Activated CD4-positive, alpha-beta T cell treated with anti-CD3 and anti-CD28 coated beads for 36 hours (primary cell): ENCODE measurements at places on chromosomes 13 and 19. TPM values are rescaled to one million over a fixed set of nuclear protein-coding genes. Genes with fewer than 3 reads are reported as not detected.

DNA sequence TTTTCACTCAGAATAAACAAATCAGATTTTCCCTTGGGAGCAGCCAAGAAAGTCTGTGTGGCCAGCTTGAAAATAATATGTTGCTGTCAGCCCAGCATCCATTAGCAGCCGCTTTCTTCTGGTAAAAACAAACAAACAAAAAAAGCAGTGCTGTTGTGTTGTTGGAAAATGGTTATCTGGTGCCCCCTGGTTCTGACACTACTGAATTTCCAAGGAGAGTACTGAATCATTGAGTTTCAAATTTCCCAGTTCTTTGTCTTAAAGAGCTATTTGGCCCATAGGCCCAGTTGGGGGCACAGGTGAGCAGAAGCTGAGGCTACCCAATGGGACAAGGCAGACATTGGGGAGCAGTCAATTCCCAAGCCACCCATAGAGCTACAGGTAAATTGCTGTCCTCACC, 995.9 kb downstream of the UQCRFS1 start:
- H3K27ac ChIP-seq, result no peak overlapping the region
- DNase-seq, result no peak
- H3K4me1 ChIP-seq, result no peaks in the 10 kb centered on the region
- H3K4me3 ChIP-seq, result no peak overlapping the region
- H3K27me3 ChIP-seq, result no peaks in the 10 kb centered on the region

TBXA2R gene
- total RNA-seq, result 0.72 TPM

GRCh38 chr13:101415358-101416174, 742 bp downstream of the NALCN start:
- H3K27ac ChIP-seq, result no peak overlapping the region
- H3K27me3 ChIP-seq, result peaks cover 35% of the 10 kb centered on the region
- peaks cover 2% of the 10 kb centered on the region for H3K4me1 ChIP-seq

- DNase-seq, result no peak
- H3K36me3 ChIP-seq, result no peaks in the 10 kb centered on the region
- no peak overlapping the region for H3K4me3 ChIP-seq
- no peaks in the 10 kb centered on the region for H3K4me1 ChIP-seq
These were observed 121.1 kb upstream of the SPRY2 start for GRCh38 chr13:80462037-80462436.

DNA sequence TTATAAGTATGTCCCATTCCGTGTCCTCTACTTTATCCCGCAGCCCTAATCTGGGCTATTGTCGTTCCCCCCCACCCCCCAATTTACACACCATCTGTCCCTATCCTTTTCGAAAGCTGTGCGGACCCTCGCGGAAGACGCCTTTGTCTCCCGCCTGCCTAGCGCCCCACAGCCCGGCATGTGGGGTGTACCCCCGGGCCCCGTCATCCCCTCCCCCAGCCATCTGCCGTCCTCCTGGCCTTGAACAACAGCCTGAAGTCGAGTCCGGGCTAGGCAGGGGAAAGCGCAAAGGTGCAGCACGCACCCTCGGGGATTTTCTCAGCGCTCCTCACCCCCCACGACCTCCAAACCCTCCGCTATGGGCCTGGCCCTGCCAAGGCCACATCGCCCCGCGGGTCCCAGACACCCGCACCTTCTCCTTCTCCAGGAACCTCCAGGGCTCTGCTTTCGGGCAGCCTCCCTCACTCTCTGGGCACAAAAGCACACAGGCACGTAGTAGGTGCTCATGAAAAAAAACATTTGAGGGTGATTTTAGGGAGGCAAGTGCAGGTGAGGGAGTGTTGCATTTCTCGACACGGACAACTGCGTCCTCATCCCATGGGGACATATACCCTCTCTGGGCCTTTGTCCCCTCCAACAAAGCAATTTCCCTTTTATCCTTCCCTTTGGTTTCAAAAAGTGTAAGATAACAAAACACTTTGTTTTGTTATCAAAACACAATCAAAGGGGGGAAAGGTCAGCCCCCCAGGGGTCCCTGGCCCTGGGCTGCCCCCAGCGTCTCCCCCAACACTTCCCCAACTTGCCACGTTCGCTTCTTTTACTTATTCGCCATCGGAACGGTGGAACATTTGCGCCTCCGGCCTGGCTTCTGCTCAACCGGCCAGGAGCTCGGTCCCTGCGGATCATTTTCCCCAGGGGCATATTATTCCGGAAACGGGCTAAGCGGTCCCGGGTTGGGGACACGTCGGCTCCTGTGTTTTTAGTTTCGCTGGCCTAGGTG, 16.4 kb downstream of the CCDC124 start:
- peaks cover 45% of the 10 kb centered on the region for H3K27me3 ChIP-seq
- H3K36me3 ChIP-seq, result peaks cover 2% of the 10 kb centered on the region
- H3K4me3 ChIP-seq, result peak overlapping the region; percentile 60
- peak overlapping the region; percentile 53 for H3K27ac ChIP-seq
- DNase-seq, result peak; percentile 58

LILRB3 gene
- total RNA-seq, result not detected

GRCh38 chr13:113996912-113997745, 23.3 kb upstream of the C13orf46 start:
- peaks cover 27% of the 10 kb centered on the region for H3K36me3 ChIP-seq
- H3K27ac ChIP-seq, result no peak overlapping the region
- DNase-seq, result no peak
- H3K4me1 ChIP-seq, result no peaks in the 10 kb centered on the region

ZNF99 gene
- total RNA-seq, result not detected

DNA sequence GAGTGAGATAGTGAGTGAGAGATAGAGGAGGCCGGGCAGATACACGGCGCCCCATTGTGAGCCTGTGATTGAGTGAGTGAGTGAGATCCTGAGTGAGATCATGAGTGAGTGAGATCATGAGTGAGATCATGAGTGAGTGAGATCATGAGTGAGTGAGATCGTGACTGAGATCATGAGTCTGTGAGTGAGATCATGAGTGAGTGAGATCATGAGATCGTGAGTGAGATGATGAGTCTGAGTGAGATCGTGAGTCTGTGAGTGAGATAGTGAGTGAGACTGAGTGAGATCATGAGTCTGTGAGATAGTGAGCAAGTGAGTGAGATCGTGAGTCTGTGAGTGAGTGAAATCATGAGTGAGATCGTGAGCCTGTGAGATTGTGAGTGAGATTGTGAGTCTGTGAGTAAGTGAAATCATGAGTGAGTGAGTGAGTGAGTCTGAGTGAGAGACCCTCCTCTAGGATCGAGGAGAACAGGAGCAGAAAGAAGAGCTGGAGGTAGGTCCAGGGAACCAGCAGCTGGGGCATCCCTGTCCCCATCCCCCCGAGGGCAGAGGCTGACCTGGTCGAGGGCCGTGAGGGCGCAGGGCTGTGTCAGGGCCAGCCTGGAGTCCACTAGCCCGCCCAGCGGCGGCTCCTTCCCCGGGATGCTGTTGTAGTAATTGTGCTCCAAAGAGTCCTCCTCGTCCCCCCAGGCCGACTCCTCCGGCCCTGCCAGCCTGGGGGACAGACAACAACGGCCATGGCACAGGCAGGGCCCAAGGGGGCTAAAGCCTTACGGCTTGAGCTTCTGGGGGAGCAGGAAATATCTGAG, 25.4 kb upstream of the C2CD4C start:
- DNase-seq, result no peak
- H3K36me3 ChIP-seq, result no peaks in the 10 kb centered on the region
- no peak overlapping the region for H3K4me3 ChIP-seq
- H3K27ac ChIP-seq, result no peak overlapping the region
- no peaks in the 10 kb centered on the region for H3K4me1 ChIP-seq

MBD3L2 gene
- not detected for total RNA-seq

- DNase-seq, result no peak
- no peak overlapping the region for H3K27ac ChIP-seq
- H3K27me3 ChIP-seq, result no peaks in the 10 kb centered on the region
These were observed 1971.4 kb downstream of the OLFM4 start for GRCh38 chr13:55000043-55000442.

DNA sequence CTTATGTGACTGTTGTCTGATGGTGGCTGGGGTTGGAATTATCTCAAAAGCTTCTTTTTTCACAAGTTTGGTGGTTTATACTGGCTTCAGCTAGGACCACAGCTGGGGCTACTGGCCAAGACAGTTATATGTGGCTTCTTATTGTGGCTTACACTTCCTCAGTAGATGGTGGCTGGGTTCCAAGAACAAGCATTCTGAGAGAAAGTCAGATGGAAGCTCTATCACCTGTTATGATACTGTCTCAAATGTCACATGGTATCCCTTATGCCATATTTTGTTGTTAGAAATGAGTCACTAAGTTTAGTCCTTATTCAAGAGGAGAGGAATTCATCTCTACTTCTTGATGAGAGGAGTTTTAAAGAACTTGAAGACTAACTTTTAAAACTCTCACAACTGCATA, 41.6 kb downstream of the NDFIP2 start:
- H3K27me3 ChIP-seq, result no peaks in the 10 kb centered on the region
- peaks cover 22% of the 10 kb centered on the region for H3K36me3 ChIP-seq
- H3K4me1 ChIP-seq, result peaks cover 26% of the 10 kb centered on the region

AKAP8 gene
- total RNA-seq, result 47.9 TPM

DNA sequence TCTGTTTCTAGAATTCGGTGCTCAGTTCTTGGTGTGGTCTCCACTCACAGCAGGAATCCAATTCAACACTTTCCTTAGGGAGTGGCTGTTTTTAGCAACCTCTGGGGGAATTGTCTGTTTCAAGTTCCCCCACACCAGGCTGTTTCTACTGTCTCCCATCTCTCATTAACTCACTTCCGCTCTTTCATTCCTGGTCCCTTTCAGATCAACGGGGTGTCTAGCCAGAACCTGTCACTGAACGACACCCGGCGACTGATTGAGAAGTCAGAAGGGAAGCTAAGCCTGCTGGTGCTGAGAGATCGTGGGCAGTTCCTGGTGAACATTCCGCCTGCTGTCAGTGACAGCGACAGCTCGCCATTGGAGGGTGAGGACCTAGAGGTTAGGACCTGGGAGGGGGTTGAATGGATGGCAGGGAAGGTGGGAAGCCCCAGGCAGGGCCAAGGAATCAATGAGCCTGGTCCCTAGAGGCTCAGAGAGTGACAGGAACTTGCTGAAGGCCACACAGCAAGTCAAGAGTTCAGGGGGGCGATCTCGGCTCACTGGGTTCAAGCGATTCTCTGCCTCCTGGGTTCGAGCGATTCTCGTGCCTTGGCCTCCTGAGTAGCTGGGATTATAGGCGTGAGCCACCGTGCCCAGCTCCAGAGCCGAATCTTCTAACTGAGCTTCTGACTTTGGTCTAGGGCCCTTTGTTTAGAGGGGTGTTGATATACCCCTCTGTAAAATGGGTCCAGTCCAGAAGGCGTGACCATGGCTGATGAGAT, 25.5 kb downstream of the TJP3 start:
- H3K36me3 ChIP-seq, result peaks cover 1% of the 10 kb centered on the region
- no peak overlapping the region for H3K4me3 ChIP-seq
- no peak overlapping the region for H3K27ac ChIP-seq
- no peaks in the 10 kb centered on the region for H3K27me3 ChIP-seq
- peaks cover 4% of the 10 kb centered on the region for H3K4me1 ChIP-seq

GRCh38 chr13:109730812-109731335, 55.5 kb downstream of the IRS2 start:
- H3K4me3 ChIP-seq, result no peak overlapping the region
- H3K27ac ChIP-seq, result no peak overlapping the region
- DNase-seq, result no peak
- H3K27me3 ChIP-seq, result peaks cover 6% of the 10 kb centered on the region

DNA sequence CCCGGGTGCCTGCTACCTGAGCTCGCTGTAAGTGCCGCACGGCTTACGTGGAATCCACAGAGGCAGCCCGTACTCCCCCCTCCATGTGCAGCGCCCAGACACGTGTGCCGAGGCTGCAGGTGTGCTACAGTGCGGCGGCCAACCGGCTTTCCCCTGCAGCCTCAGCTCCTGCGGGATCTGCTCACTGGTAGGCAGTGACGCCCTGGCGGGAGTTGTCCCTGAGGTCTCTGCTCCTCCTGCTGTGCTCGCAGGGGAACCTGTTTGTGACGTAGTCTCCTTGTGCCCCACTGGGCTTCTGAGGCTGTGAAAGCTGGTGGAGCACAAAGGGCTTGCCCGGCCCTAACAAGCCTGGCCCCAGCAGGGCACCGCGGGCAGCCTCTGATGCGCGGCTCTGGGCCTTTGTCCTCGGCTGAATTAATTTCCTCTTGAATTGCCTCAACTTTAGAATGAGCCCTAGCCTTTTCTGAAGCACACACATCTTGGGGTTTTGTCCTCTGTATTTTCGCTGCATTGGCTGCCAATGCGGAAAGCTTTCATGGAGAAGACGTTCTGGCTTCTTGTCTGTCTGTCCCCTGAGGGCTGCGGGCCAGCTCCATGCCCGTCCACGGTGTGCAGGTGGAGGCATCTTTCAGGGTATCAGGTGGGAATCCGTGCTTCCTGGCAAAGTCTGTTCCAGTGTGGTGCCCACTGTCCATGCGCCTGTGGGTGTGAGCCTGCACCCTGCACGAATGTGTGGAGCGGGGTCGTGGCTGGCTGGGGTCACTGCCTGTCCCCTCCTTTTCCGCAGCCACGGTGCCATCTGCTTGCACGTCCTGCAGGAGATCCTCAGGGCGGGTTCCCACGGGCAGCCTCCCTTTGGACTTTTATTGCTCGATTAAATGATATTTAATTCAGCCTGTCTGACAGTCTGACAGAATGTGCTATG, 77.3 kb upstream of the MCF2L start:
- H3K4me3 ChIP-seq, result no peak overlapping the region
- H3K27me3 ChIP-seq, result peaks cover 6% of the 10 kb centered on the region
- H3K27ac ChIP-seq, result no peak overlapping the region
